ENCODE measurements at places on chromosomes 2 and 18.

- DNase-seq, result no peak
Measured at GRCh38 chr18:58581265-58581664, 47.6 kb downstream of the ALPK2 start.

GRCh38 chr2:59560769-59561168, 992.7 kb downstream of the BCL11A start:
- DNase-seq, result no peak

DNA sequence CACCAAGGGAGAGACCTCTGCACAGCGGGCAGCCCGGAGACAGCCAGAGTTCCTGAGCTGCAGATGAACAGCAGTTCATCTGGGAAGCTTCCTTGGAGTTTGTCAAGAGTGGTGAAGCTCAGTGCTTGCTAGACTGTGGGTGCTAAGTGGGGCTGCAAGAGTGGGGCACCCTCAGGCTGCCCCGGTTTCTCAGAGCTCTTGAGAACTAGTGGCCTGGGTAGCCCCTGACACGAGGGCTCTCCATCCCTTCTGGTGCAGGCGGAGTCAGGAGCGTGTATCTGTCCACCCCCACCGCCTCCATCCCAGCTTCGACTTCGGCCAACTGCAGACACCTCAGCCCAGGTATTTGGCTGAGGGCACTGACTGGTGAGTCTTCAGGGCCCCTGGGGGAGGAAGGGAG, 222.0 kb downstream of the LOXHD1 start:
- no peak for DNase-seq

- DNase-seq, result no peak
Measured at GRCh38 chr18:35030277-35030989, 10.8 kb upstream of the MAPRE2 start.

GRCh38 chr2:220580113-220580512, 952.7 kb downstream of the SLC4A3 start:
- DNase-seq, result no peak

GRCh38 chr18:12394428-12394827, 13.3 kb upstream of the PRELID3A start:
- no peak for DNase-seq

DNA sequence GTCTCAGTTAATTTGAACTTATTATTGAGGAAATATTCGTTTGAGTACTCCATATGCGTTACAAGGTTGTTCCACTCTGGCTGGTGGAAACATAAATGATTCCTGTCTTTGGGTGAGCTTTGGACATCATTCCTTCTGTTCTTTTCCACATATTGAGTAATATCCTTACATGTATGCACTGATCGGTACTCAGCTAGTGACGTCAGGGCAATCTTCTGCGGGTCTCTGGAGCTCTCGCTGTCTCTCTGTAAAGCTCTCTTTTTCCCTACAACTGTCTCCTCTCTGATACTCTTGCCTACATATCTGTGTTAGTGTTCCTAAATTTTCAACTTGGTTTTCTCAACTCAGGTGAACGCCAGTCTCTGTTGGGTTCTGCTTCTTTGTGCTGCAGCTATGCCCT, 23.4 kb upstream of the IL36G start:
- DNase-seq, result no peak

DNA sequence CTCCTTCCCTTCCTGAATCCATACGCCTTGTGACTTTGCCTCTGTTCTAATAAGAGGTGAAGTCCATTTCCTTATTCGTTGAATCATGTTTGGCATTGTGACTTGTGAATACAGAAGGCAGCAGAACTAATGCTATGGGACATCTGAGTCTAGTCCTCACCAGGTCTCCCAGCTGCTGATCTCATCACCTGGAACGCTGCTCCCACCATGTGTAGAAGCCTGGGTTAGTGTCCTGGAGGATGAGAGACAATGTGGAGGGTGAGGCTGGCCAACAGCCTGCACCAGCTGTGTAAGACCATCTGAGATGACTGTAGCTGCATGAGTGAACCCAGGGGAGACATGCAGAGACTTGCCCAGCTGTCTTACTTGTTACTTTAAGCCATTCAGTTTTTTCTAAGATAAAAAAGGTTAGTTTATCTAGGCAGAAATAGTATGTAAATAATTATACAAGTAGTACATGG, 3.5 kb upstream of the HAAO start:
- no peak for DNase-seq

- no peak for DNase-seq
Measured at GRCh38 chr2:100818606-100819369, 1.2 kb upstream of the NPAS2 start.

- DNase-seq, result no peak
Measured at GRCh38 chr2:19649785-19650380, 251.9 kb downstream of the TTC32 start.

DNA sequence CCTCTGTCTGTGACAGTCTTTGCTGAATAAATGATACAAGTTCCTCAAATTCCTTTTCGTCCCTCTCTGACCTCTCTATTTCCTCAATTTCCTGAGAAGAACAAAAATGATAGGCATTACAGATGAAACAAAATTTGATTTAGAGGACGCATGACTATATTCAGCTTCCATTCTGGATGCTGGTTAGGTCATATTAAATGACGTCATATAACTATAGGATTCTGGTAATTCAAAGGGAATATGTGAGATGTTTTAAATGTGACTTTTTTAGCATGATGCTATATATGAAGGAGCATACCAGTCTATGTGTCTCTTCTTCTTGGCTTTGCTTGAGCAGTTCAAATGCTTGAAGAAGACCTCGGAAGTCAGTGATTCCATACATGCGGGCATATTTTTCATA, 102.3 kb downstream of the TTN start:
- DNase-seq, result no peak

- DNase-seq, result no peak
Measured at GRCh38 chr2:232761301-232761907, 15.0 kb downstream of the KCNJ13 start.

DNA sequence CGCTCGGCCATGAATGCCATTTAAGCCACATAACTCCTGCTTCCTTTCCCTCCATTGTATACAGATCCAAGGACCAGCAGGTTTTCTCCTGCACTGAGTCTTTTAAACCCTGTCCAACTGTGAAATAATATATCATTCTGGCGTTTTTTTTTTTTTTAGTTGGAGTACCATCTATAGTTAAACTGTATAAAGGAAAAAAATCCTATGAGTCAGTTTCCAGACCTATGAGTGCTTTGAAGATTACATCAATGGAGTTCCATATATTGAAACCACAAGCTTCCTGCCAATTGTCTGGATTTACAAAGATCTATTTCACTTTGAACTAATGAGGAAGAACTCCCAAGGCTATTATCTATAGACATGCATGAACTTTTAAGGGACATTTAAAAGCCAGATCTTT, 2.4 kb upstream of the MALT1 start:
- no peak for DNase-seq

DNA sequence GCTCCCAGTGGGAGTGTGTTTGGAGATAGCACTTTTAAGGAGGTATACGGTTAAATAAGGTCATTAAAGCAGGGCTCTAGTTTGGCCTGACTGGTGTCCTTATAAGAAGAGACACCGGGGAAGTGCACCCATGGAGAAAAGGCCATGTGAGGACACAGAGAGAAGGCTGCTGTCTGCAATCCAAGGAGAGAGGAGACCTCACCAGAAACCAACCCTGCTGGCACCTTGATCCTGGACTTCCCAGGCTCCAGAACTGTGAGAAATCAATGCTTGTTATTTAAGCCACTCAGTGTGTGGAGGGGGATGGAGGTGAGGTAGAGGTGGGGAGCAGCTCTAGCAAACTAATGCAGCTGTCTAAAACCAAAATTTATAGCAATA, 62.0 kb downstream of the RPL31 start:
- no peak for DNase-seq

- no peak for DNase-seq
Measured at GRCh38 chr18:54967786-54968185, 8.5 kb upstream of the CCDC68 start.

DNA sequence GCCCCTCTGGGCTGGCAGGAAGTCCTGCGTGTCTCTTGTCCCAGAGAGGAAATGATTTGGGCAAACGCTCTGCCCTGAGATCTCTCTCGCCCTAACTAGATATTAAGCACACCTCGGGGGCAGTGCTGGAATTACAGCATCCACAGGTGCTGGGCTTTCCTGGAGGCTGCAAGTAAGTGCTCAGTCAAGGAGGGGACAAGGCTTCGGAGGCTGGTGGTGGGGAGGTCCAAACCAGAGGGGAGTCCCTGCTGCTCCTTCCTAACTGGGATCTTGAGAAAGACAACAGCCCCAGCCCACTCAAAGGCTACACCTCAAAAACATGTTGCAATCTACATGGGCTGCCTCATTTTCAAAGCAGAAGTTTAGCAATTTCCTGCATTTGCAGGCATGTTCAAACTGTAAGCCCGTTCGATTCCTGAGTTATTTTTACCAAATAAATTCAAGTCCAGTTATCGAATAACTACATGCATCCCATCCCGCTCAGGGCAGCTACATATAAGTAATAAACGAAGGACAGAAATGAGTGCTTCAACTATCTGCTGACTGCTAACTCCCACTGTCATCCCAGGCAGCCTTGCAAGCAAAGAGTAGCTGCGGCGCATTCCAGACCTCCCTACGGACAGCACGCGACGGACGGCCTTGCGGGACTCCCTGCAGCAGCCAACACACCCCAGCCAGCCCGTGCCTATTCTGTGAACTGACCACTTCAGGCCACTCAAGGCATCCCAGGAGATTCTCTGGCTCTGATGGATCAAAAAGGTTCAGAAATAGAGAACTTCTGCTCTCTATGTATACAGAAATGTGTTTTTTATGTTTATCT, 27.5 kb downstream of the ZNF516 start:
- no peak for DNase-seq

GRCh38 chr18:45621061-45621511, 5.8 kb downstream of the SLC14A2 start:
- no peak for DNase-seq

GRCh38 chr2:101496279-101496678, 21.4 kb upstream of the RFX8 start:
- DNase-seq, result no peak

DNA sequence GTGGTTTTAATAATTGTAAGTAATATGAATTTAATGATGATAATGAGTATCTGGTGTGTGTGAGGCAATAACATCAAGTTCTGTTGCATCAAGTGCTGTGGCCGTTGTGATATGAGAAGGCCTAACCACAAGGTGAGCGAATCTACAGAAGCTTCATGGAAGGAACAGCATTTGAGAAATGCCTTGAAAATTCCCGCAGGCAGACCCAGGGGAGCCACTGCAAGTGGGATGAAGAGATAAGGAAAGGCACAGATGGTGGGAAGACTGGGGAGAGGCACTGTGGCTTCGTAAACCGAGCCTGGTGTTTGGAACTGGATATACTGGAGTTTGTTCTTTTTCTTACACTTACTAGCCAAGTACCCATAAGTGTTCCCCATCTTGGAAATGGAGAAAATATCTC, 357.5 kb downstream of the PTPRM start:
- no peak for DNase-seq

GRCh38 chr18:37335409-37335736, 230.2 kb downstream of the CELF4 start:
- no peak for DNase-seq

GRCh38 chr18:2002151-2002550, 569.2 kb downstream of the METTL4 start:
- DNase-seq, result no peak

- no peak for DNase-seq
Measured at GRCh38 chr2:665340-666073, 11.7 kb downstream of the TMEM18 start.

DNA sequence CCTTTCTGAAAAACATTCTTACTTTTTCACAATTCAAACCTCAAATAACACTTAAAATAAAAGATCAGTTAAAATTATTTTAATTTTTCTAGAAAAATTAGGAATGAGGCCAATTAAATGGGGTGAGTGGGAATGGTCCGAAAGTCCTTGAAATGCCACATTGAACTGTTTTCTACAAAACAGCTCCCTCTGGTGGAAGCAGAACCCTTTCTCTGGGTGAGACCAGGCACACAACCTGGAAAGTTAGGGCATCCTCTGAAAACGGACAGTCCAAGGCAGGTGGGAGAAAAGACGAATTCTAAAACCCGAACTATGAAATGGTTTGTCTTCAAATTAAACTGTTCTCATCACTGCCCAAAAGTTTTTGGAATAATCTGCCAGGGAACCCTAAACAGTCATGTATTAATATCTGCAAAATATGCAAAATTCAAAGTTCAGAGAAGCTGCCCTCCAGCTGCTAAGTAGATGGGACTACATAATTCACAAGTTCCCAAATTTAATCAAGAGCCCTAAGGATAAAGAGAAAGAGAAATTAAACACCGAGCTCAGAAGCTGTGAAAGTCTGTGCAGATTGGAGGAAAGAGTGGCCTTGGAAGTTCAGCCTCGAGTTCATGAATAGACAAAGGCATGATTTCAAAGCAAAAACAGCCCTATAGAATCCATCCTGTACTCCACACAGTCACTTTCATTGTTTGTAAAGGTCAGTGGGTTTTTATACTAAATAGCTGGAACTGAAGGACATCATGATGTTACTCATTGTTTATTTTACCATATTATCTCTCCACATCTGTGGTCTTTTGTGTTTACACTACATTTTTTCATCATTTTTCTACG, 108.3 kb downstream of the PIEZO2 start:
- DNase-seq, result no peak

- no peak for DNase-seq
Measured at GRCh38 chr2:3641181-3641580, 16.8 kb upstream of the ALLC start.

GRCh38 chr2:33380719-33381118, 95.7 kb upstream of the RASGRP3 start:
- no peak for DNase-seq

GRCh38 chr2:32553829-32554432, 73.9 kb upstream of the TTC27 start:
- DNase-seq, result no peak

DNA sequence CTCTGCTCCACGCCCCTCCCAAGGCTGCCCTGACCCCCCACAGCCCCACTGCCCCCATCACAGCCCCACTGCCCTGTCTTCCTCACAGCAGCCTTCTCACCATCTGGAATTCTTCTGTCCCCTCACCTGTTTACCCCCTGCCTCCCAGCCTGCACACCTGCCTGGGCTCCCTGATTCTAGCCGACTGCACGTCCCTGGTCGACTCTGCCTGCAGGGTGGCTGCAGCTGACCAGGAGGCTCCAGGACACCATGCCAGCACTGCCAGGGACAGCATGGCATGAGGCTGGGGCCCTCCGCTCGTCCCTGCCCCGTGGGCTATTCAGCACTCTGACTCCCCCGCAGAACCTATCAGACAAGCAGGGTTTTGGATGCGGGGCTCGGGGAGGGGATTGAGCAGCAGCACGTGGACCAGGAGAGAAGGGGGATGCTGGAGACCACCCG, 254.1 kb downstream of the HDAC4 start:
- no peak for DNase-seq

DNA sequence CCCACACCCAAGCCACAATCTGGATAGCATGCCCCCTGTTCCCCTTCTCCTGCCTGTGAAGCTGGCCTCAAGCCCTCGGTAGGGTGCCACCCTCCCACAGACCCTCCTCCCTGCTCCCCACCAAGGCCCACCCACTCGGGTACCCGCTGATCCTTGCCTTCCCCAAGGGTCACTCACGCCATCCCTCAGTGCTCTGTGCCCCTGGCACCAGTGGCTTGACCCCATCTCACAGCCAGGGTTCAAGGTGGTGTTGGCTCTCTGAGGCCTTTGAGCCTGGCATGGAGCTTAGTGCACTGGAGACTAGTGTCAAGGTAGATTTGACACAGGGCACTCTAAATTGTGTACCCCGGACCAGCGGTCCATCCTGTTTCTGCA, 11.9 kb downstream of the ADRA2B start:
- no peak for DNase-seq

- no peak for DNase-seq
Measured at GRCh38 chr18:58993260-58993659, 128.6 kb downstream of the ZNF532 start.
